ENCODE measurements at places on chromosomes 2 and 18. TPM values are rescaled to one million over a fixed set of nuclear protein-coding genes. Genes with fewer than 3 reads are reported as not detected.

The ACVR1C gene
- total RNA-seq = 1.6 TPM

The CCDC85A gene
- 0.22 TPM for total RNA-seq

The BOLL gene
- not detected for total RNA-seq

The RPIA gene
- 23.4 TPM for total RNA-seq

The CD207 gene
- not detected for total RNA-seq

The MERTK gene
- total RNA-seq = 7.3 TPM

The TNS1 gene
- 4.5 TPM for total RNA-seq

The RNU2-63P gene
- total RNA-seq = 5.2 TPM

DNA sequence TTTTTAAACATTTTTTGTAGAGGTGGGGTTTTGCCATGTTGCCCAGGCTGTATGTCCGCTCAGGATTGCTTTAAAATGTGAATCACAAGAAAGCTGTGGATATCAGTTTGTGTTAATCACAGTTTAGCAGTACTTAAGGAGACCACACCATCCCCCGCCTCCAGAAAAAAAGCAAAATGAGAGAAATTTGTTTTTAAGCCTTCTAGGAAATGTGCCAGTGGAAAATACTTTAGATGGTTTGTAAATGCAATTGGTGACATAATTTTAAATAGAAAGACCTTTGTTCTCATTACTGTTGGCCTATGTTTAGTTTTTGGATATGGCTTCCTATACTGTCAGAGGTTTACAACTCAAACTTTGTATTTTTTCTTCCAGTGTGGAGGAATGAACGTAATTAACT is 27.0 kb downstream of the GCA start:
- H3K4me3 ChIP-seq = no peak overlapping the region
- H3K36me3 ChIP-seq = no peaks in the 10 kb centered on the region
- H3K4me1 ChIP-seq = peaks cover 6% of the 10 kb centered on the region
- no peak for DNase-seq
- no peaks in the 10 kb centered on the region for H3K27me3 ChIP-seq
- 0 out of 2 replicates have a peak overlapping the region, but pooled peaks have one; percentile 36 for H3K27ac ChIP-seq

GRCh38 chr2:62472312-62472711 is 33.7 kb downstream of the TMEM17 start:
- H3K4me1 ChIP-seq = peaks cover 36% of the 10 kb centered on the region
- no peak for DNase-seq
- H3K27ac ChIP-seq = no peak overlapping the region
- no peaks in the 10 kb centered on the region for H3K36me3 ChIP-seq

DNA sequence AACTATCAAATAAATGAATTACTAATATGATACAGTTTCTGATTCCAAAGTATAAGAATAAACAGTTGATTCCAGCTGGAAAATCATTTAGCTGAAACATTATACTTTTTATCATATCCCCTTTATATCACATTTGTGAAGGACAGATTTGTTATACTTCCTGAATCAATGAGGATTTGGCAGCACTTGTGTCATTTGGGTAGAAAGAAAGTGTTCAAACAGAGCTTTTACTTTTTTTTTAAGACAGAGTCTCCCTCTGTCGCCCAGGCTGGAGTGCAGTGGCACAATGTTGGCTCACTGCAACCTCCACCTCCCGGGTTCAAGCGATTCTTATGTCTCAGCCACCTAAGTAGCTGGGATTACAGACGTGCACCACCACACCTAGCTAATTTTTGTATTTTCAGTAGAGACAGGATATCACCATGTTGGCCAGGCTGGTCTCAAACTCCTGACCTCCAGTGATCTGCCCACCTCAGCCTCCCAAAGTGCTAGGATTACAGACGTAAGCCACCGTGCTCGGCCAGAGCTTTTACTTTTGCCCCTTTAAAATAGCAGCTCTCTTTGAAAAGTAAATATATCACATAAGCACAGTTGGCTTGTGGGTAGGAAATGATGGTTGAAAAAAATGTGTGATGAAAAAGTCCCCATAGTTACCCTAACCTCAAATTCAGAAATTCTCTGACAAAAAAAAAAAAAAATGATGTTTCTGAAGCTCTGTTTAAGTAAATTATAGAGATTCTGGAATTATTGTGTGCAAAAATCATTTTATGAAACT is 95.2 kb downstream of the DTNA start:
- H3K4me3 ChIP-seq = no peak overlapping the region
- no peak overlapping the region for H3K27ac ChIP-seq
- H3K4me1 ChIP-seq = peaks cover 25% of the 10 kb centered on the region
- no peak for DNase-seq
- H3K27me3 ChIP-seq = no peaks in the 10 kb centered on the region

- peaks cover 5% of the 10 kb centered on the region for H3K4me1 ChIP-seq
- no peak overlapping the region for H3K27ac ChIP-seq
- peaks cover 4% of the 10 kb centered on the region for H3K27me3 ChIP-seq
- peaks cover 12% of the 10 kb centered on the region for H3K36me3 ChIP-seq
Measured at GRCh38 chr2:73749314-73749713, 12.2 kb upstream of the TPRKB start.

- H3K4me1 ChIP-seq = peaks cover 2% of the 10 kb centered on the region
- H3K36me3 ChIP-seq = no peaks in the 10 kb centered on the region
- H3K4me3 ChIP-seq = no peak overlapping the region
- H3K27me3 ChIP-seq = peaks cover 14% of the 10 kb centered on the region
- DNase-seq = peak; percentile 14
- H3K27ac ChIP-seq = no peak overlapping the region
Measured at GRCh38 chr2:224892574-224893204, 149.6 kb downstream of the DOCK10 start.

- DNase-seq = no peak
- peaks cover 25% of the 10 kb centered on the region for H3K36me3 ChIP-seq
- H3K27me3 ChIP-seq = no peaks in the 10 kb centered on the region
- H3K27ac ChIP-seq = no peak overlapping the region
Measured at GRCh38 chr2:126674075-126674744, 18.3 kb downstream of the GYPC start.

DNA sequence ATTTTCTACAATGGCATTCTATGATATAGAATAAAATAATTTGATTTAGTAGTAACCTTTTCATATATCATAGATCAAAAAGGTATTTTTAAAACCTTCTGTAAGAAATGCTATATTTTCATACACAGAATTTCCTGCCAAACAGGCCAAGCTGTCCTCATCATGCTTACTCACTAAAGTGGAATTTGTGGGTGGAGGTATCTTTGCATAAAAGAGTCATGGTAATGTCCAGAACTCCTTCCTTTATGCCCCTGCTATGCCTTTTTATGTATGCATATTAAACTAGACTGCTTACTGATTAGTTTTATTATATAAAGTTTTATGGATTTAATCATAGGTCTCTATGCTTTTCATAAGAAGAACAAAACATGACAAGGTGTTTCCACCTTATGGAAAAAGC is 27.5 kb upstream of the MARCHF7 start:
- peaks cover 11% of the 10 kb centered on the region for H3K4me1 ChIP-seq
- no peak overlapping the region for H3K4me3 ChIP-seq
- no peaks in the 10 kb centered on the region for H3K36me3 ChIP-seq
- H3K27me3 ChIP-seq = no peaks in the 10 kb centered on the region
- no peak for DNase-seq

DNA sequence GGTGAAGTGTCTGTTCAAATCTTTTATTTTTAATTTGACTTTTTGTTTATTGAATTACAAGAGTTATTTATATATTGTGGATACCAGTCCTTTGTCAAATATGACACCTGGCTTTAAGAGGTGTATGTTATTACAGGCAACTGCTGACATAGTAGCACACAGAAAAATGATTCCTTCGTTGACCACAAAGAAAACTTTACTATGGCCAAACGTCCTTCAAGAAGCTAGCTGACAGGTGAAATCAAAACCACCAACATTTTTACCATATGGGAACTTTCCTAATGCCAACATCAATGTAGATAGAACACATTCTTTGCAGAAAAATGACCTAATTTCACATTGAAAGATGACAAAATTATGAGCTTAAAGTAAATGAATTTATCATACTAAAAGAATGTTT is 6.4 kb upstream of the SRBD1 start:
- no peak overlapping the region for H3K27ac ChIP-seq
- no peaks in the 10 kb centered on the region for H3K27me3 ChIP-seq
- no peak overlapping the region for H3K4me3 ChIP-seq
- H3K4me1 ChIP-seq = peaks cover 7% of the 10 kb centered on the region
- no peaks in the 10 kb centered on the region for H3K36me3 ChIP-seq

DNA sequence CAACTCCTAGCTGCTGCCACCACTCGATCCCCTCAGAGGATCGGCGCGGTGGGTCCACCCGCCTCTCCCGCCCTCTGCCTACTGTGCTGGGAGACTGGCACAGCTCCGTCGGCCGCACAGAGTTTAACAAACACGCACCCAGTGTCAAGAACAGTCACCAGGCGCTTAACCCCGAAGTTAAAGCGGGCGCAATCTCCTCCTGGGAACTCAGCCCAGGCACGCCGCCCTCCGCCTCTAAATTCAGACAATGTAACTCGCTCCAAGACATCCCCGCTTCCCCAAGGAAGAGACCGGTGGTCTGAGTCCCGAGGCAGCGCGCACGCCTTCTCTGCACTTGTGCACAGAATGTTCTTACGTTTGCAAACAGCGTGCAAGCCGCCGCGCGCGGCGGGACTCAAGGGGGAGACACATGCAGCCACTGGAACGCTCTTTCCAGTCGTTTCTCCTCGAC is 533 bp downstream of the CXCR4 start:
- DNase-seq = peak; percentile 41
- peaks cover 75% of the 10 kb centered on the region for H3K27me3 ChIP-seq
- H3K4me1 ChIP-seq = peaks cover 43% of the 10 kb centered on the region
- no peak overlapping the region for H3K27ac ChIP-seq
- H3K4me3 ChIP-seq = peak overlapping the region; percentile 85

GRCh38 chr2:25897506-25897905 is 19.2 kb upstream of the ASXL2 start:
- H3K36me3 ChIP-seq = no peaks in the 10 kb centered on the region
- no peaks in the 10 kb centered on the region for H3K27me3 ChIP-seq
- no peak overlapping the region for H3K27ac ChIP-seq
- DNase-seq = no peak
- H3K4me1 ChIP-seq = peaks cover 8% of the 10 kb centered on the region

GRCh38 chr2:64210816-64211215 is 66.6 kb upstream of the PELI1 start:
- H3K36me3 ChIP-seq = no peaks in the 10 kb centered on the region
- H3K4me1 ChIP-seq = peaks cover 38% of the 10 kb centered on the region
- no peak overlapping the region for H3K4me3 ChIP-seq
- no peak for DNase-seq

GRCh38 chr2:97726261-97727064 is 13.1 kb downstream of the ZAP70 start:
- no peaks in the 10 kb centered on the region for H3K36me3 ChIP-seq
- no peaks in the 10 kb centered on the region for H3K4me1 ChIP-seq
- DNase-seq = no peak
- H3K27me3 ChIP-seq = no peaks in the 10 kb centered on the region
- no peak overlapping the region for H3K4me3 ChIP-seq
- H3K27ac ChIP-seq = no peak overlapping the region

DNA sequence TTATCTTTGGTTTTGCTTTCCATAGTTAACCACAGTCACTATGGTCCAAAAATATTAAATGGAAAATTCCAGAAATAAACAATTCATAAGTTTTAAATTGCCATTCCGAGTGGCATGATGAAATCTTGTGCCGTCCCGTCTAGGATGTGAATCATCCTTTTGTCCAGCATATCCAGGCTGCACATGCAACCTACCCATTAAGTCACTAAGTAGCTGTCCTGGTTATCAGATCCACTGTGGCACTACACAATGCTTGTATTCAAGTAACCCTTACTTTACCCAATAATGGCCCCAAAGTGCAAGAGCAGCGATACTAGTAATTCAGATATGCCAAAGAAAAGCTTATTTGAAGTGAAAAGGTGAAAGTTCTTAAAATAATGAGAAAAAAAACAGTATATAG is 10.7 kb downstream of the USP34 start:
- H3K4me1 ChIP-seq = peaks cover 21% of the 10 kb centered on the region
- no peaks in the 10 kb centered on the region for H3K27me3 ChIP-seq
- DNase-seq = no peak
- H3K27ac ChIP-seq = peak overlapping the region; percentile 65
- H3K4me3 ChIP-seq = no peak overlapping the region
- peaks cover 3% of the 10 kb centered on the region for H3K36me3 ChIP-seq

- H3K4me1 ChIP-seq = no peaks in the 10 kb centered on the region
- peaks cover 13% of the 10 kb centered on the region for H3K36me3 ChIP-seq
- DNase-seq = no peak
- no peak overlapping the region for H3K27ac ChIP-seq
- H3K4me3 ChIP-seq = no peak overlapping the region
- H3K27me3 ChIP-seq = no peaks in the 10 kb centered on the region
Measured at GRCh38 chr2:109448946-109449788, 164.6 kb downstream of the SEPTIN10 start.

DNA sequence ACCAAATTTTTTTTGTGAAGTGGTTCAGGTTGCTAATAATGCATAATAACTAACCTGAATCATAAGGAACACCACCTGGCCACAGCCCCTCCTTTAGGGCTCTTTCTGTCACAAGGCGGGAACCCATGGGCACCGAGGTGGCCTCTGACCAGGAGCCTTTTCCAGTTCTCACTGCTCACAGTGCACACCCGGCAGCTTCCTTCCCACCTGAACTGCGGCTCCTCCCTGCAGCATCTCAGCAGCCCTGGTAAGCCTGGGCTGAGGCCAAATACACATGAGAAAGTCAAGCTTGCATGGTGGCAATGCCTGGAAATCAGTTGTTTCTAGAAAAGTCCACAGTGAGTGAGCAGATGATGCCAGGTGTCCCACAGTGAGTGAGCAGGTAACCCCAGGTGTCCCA is 77.6 kb upstream of the SNTG2 start:
- H3K36me3 ChIP-seq = no peaks in the 10 kb centered on the region
- no peak overlapping the region for H3K4me3 ChIP-seq
- no peak for DNase-seq
- no peak overlapping the region for H3K27ac ChIP-seq
- peaks cover 9% of the 10 kb centered on the region for H3K4me1 ChIP-seq

- H3K4me3 ChIP-seq = no peak overlapping the region
- H3K27me3 ChIP-seq = peaks cover 3% of the 10 kb centered on the region
- H3K4me1 ChIP-seq = no peaks in the 10 kb centered on the region
- H3K27ac ChIP-seq = no peak overlapping the region
- DNase-seq = no peak
- no peaks in the 10 kb centered on the region for H3K36me3 ChIP-seq
Measured at GRCh38 chr2:127046579-127046978, 60.4 kb downstream of the BIN1 start.

DNA sequence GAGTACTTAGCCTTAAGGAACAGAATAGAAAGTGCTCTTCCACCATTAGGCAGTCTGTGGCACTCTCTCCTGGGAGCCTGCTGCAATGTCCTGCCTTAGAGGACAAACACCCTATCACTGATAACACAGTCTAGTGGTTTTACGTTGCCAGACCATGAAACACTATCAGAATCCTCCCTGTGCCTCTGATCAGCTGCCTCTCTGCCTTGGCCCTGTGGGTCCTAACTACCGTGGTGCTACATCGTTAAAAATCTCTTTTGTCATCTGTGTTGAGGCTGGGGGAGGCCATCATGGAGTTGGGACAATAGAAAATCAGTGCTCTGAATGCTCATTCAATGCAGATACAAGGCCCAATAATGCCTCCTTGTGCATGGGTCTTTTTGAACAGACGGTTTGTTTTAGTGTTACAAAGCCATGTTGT is 11.9 kb upstream of the APCDD1 start:
- H3K27ac ChIP-seq = no peak overlapping the region
- no peak overlapping the region for H3K4me3 ChIP-seq
- no peaks in the 10 kb centered on the region for H3K27me3 ChIP-seq
- H3K4me1 ChIP-seq = peaks cover 7% of the 10 kb centered on the region
- no peaks in the 10 kb centered on the region for H3K36me3 ChIP-seq

Measured in WTC11 (cell line).